ENCODE measurements at places on chromosomes 4 and X. TPM values are rescaled to one million over a fixed set of nuclear protein-coding genes. Genes with fewer than 3 reads are reported as not detected.

The ALPK1 gene
- 4.0 TPM for total RNA-seq

The HAUS7 gene
- 18.6 TPM for total RNA-seq

The FRAS1 gene
- total RNA-seq, result 2.5 TPM

- DNase-seq, result no peak
These were observed 144.7 kb downstream of the ZAR1 start for GRCh38 chr4:48634688-48635308.

DNA sequence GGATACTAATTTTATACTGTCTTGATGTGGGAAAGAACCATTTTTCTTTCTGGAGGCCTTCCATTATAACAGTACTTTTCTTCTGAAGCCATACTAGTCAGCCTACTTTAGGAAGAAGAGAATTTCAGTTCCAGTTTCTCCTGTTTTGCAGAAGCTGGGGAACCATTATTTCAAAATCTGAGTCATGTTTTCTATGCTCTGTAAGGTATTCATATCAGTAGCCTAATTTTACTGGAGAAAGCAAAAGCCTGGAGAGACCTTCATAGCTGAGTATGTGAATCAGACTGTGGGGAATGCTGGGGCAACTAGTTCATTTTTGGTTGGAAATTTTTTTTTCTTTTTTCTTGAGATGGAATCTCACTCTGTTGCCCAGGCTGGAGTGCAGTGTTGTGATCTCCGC lies 22.4 kb downstream of the AFF1 start:
- no peak for DNase-seq

DNA sequence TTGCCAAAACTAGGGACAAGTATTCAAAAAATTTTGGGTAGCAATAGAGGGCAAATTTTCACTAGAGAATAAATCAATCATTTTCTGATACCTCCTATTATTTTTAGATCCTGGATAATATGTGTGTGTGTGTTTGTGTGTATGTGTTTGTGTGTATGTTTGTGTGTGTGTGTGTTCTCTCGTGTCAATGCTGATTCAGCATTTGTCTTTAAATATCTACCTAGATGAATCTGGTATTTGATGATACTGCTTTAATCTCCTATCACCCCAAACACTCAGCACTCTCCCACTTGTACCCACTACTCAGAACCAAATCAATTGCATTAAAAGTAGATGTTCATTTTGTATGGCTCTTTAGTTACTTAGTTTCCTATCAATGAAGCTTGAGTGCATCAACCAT lies 101.3 kb upstream of the NPFFR2 start:
- DNase-seq, result no peak

- DNase-seq, result no peak
These were observed 913.4 kb downstream of the RPA4 start for GRCh38 chrX:97797076-97797475.

- DNase-seq, result no peak
These were observed 161.1 kb upstream of the NDST4 start for GRCh38 chr4:115274545-115274944.

DNA sequence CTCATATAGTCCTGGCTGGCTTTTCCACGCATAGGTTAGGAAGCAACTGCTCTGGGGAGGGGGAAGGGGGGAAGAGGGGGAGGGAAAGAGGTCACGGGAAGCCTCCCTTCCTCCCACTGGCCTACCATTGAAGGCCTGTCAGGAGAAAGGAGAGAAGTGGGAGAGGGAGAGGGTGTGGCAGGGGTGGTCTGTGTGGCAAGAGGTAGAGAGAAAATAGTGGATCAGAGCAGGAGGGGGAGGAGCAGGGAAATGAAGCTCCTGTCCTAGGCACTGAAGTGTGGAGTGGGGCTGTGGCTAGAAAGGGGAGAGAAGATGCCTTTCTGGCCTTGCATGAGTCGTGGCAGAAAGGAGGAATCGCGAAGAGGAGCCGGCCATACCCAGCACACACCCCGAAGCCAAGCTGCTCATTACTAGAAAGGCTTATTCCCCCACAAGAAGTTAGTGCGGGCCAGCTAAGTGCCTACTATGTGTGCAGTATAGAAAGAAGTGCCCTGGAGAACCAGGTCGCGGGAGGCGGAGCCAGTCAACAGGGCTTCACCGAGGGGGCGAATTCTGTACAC lies 1.1 kb upstream of the TMEM164 start:
- no peak for DNase-seq

- DNase-seq, result peak; percentile 34
These were observed 625 bp upstream of the GABRA4 start for GRCh38 chr4:46994007-46994405.

- no peak for DNase-seq
These were observed 21.2 kb downstream of the HERC3 start for GRCh38 chr4:88613417-88613875.

DNA sequence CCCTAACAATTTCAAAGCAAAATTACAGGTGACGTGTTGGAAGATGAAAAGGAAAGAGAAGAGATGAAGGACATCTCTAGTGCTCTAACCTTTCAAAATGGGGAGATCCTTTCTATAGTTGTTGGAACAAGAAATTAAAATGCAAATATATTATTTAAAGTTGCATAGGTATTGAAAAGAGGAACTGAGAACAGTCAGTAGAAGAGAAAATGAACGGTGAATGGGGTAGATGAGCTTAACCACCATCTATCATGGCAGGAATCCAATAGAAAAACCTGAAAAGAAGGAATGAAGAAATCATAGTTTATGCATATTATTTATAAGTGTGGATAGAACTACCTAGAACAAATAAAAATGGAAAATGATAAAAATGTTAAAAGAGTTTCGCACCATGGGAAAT lies 42.0 kb downstream of the ANXA5 start:
- DNase-seq, result no peak

DNA sequence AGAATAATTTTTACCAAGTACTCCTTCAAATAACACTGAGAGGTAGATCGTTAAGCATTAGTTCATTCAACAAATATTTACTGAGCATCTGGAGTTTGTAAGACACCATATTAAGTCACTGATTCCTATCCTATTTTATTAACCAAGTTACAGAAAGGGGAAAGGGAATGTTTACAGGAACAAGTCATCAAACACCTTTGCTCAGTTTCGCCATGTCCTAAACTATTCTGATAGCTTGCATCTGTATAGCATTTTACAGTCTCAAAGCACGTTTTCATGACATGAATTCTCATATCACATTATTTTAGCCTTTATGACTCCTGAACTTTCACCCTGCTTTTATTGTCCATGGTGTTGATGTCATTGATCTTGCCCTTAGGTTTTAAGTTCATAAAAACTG lies 89.2 kb downstream of the AREG start:
- no peak for DNase-seq

- DNase-seq, result no peak
These were observed 24.3 kb downstream of the RBM10 start for GRCh38 chrX:47169273-47169672.

All from Right ventricle myocardium superior (tissue), 1 donor.